Small intestine (tissue), 16 donors: ENCODE measurements at places on chromosomes 12 and 14. TPM values are rescaled to one million over a fixed set of nuclear protein-coding genes. Genes with fewer than 3 reads are reported as not detected.

The ABCC9 gene
- polyA plus RNA-seq = under 0.01 TPM

The OR4K1 gene
- polyA plus RNA-seq = not detected

The POTEM gene
- polyA plus RNA-seq = not detected

The KSR2 gene
- not detected for polyA plus RNA-seq

The TTC6 gene
- polyA plus RNA-seq = 3.4 TPM

The ACOT2 gene
- polyA plus RNA-seq = 89.9 TPM

DNA sequence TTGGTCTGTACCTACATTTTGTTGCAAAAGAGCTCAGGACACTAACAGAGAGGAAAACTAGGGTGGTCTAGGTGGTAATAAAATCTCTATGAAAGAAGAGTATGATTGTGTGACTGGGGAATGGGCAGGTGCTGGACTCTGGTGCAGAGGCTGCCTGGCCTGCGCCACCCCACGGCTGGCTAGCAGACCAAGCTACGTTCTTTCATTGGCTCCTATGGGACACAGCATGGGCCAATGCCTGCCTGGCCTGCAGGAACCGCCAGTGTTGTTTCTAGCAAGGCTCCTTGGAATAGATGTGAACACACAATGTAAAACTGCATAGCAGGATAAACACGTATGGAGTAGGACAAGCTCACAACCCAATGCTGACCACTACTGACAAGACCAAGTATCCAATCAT is 51.7 kb upstream of the CORO1C start:
- no peak for DNase-seq

GRCh38 chr12:44159862-44160261 is 324.0 kb downstream of the TMEM117 start:
- DNase-seq = no peak

- DNase-seq = no peak
Observed at GRCh38 chr14:69408331-69408960, 10.0 kb downstream of the SLC39A9 start.

DNA sequence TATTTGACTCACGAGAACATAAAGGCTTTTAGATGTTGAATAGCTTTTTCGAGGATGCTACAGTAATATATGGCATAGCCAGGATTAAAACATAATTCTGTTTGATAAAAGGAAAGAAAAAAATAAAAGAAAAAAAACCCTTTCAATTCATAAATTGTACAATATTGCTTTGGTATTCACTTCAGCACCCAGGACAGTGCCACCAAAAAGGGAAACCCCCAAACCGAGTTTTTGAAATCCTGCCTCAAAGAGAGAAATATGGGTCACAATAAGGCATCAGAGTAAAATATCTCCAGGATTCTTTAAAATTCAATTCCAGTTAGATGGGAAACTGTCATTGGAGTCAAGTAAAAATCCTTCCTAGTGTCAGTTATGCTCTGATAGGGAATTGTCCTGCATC is 551.2 kb upstream of the SEL1L start:
- no peak for DNase-seq

GRCh38 chr12:55927588-55928502 is at the start of gene PYM1:
TSS of gene PYM1 (minus strand) at chr12:55927894. CDS start at chr12:55927761, 133 bp downstream.
- DNase-seq = peak; percentile 93

DNA sequence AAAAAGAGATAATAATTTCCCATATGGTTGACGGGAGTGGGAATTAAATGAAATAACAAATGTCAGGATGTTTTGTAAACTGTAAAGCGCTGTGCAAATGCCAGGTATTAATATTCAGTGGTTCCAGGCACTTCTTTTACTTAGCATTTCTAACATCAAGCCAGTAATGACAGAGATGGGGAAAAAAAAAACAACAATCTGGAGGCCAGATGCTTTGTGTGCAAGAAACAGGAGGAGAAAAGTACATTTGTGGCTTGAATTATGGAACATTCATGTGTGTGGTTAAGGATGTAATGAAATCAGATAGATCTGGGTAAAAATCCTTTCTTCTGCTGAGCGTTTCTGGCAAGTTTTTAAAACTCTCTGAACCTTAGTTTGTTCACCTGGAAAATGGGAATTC is 509.6 kb downstream of the FUT8 start:
- no peak for DNase-seq

DNA sequence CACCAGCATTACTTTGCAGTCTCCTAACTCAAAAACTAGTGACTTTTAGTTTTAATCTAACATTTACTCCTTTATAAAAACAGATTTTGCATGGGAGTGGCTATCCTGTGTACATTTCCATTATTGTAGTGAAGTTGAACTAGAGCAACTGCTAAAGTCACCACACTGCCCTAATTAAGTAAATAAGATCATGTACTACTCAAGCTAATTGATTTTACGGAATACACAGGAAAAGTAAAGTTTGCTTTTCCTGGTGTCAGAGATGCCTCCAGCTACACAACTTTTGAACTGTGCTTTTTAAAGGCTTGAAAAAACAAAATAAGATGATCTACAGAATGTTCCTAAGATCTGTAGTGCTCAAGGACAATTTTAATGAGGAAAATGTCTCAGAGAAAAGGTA is 50.4 kb upstream of the ATP2A2 start:
- DNase-seq = no peak

GRCh38 chr12:132466241-132467201 is 23.4 kb upstream of the FBRSL1 start:
- no peak for DNase-seq

DNA sequence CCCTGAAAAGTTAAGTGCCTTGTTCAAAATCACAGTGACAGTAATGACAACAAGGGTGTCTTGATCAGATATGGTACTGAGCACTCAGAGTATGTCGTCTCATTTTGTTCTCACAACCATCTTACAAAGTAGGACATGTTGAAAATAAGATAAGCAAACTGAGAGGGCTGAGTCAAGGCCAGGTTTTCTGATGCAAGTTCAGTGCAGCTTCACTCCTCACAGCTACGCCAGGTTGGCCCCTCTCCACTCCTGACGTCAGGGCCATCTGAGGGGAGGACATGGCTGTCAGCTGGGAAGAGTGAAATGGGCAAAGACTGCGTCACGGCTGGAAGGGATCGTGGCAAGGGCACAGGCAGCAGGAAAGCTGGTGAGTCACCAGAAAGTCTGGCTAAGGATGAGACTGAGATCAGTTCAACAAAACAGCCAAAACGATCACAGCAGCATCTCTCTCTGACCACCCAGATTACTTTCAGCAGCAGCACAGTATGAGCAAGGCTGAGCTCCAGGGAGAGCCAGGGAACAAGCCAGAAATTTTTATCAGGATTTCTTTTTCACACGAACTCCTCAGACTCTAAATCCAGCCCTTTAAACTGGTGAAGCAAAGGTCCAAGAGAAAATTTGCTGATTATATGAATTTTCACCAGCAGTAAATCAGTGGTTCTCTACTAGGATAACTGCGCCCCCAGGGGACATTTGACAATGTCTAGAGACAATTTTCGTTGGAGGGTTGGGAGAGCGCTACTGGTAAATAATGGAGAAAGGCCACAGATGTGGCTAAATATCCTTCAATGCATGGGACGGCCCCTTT is 297.9 kb upstream of the AMIGO2 start:
- DNase-seq = no peak

DNA sequence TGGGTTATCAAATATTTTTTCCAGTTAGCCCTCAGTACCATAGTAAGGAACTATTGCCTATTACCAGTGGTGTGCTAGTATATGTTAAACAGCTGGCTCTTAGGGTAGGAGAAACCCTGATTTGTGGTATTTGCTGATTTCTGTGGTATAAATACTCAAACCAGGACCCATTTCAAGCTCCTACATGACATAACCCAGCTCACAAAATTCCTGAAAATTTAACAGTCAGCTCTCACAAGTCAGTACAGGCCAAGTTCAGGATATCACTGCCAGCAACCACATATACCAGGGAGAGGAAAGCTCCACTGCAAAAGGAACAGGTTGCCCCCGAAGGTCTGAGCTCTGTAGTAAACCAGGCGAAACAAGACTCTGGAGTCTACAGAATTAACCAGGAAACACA is 315.3 kb downstream of the NOVA1 start:
- DNase-seq = no peak

DNA sequence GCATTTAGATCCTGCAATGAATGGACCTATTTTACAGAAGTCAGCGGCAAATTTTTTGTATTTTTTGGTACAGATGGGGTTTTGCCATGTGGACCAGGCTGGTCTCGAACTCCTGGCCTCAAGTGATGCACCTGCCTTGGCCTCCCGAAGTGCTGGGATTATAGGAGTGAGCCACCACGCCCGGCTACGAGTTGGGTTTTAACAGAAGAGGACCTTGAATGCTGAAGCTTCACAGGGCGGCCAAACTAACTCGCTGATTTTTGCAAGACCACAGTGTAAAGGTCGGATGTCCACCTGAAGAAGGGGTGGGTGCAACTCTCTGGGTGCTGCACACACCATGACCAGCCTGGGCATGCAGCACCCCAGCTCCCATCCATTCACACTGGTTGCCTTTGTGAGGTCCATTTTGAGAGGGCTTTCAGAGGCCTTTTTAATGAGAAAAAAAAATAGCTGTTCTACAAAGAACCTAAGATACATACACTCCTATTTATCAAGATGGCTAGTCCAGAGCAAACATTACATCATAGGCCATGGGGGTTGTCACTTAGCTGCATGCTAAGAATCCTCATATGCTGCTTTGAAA is 21.6 kb upstream of the CDK2AP1 start:
- peak; percentile 6 for DNase-seq
